Retina (tissue), 1 donor: ENCODE measurements at places on chromosomes 11 and 22.

GRCh38 chr22:30674482-30674881, 6.8 kb upstream of the DUSP18 start:
- DNase-seq: no peak

- DNase-seq: no peak
Observed at GRCh38 chr11:34810107-34810562, 106.0 kb downstream of the APIP start.

DNA sequence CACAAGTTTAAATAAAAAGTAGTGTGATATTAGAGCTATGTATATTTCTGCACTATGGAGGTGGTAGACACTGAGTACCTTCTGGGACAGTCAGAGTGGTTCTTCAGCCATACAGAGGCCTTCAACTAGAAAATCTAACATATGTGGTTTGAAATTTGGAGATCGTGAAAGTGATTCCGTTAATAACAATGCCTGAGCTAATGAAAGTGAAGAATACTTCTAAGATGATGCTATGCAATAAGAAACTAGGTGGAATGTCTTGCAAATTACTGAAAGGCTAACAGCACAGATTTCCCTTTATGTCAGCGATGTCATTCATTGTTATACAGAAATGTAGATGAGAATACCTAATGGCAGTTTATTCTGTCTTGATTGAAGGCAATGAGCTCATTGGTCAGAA, 1984.7 kb upstream of the RAG2 start:
- DNase-seq: no peak

- no peak for DNase-seq
Observed at GRCh38 chr22:23137905-23138561, 3.8 kb downstream of the RSPH14 start.

DNA sequence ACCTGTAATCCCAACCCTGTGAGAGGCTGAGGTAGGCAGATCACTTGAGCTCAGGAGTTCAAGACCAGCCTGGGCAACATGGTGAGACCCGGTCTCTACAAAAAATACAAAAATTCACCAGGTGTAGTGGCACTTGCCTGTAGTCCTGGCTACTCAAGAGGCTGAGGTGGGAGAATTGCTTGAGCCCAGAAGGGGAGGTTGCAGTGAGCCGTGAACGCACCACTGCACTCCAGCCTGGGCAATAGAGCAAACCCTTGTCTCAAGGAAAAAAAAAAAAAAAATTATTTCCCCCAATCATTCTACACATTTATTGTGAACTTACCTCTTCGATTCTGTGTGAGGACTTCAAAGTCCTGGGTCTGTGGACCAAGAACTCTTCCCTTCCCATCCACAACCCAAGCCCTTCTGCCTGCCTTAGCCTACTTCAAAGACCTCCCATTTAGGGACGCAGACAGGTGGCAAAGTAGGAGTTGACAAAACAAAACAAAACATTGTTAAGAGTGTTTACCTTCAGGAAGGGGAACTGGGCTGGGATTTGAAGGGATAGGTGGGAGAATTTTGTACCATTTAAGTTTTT, 3.8 kb upstream of the WEE1 start:
- DNase-seq: no peak

DNA sequence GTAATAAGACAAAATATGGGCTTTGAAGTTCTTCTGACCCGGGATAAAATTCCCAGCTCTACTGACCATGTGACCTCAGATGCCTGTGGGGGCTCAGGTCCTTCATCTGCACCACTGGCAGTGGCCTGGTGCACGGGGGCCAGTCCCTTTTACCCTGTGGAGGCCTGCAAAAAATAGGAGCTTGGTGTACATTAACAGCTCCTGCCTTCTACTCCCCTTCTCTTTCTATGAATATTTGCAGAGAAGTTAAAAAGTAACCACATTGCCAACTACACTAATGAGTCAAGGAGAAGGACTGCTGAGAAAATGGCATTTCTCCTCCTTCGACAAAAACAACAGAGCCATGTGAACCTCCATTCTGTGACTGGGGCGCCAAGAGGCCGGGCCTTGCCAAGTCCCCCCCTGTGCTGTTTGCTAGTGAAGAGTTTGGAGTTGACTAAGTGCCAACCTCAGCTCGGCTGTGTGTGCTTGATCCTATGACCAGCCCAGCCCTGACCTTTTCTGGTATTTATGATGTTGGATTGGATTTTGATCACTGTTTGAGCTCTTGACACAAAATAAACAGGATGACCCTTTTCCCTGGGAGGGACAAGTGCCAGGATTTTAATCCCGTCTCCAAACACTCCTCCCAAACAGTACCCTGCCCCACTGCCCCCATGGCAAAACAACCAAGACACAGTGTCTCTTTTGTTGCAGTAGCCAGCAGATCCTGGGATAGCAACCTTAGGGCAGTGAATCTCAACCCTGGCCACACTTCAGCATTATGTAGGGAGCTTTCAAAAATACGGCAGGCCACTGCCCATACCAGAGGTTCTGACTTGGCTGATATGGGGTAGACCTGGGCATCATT, 380.1 kb downstream of the LARGE1 start:
- no peak for DNase-seq

DNA sequence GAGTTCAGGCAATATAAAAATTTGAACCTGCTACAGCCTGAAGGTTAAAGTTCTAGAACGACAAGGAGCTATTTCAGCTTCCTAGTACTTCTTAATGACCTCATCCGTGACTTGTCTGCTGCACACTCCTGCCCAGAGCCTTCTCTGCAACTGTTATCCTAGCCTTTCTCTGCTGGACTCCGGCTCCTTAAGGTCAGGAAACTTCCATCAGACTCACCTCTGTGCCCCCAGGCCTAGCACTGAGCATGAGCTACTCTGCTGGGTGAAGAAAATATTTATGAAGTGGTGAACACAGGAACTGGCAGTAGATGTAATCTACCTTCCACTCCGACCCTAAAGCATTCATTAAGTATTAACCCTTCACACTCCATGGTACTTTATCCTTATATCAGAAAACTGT, 18.4 kb downstream of the CSNK2A3 start:
- DNase-seq: no peak

DNA sequence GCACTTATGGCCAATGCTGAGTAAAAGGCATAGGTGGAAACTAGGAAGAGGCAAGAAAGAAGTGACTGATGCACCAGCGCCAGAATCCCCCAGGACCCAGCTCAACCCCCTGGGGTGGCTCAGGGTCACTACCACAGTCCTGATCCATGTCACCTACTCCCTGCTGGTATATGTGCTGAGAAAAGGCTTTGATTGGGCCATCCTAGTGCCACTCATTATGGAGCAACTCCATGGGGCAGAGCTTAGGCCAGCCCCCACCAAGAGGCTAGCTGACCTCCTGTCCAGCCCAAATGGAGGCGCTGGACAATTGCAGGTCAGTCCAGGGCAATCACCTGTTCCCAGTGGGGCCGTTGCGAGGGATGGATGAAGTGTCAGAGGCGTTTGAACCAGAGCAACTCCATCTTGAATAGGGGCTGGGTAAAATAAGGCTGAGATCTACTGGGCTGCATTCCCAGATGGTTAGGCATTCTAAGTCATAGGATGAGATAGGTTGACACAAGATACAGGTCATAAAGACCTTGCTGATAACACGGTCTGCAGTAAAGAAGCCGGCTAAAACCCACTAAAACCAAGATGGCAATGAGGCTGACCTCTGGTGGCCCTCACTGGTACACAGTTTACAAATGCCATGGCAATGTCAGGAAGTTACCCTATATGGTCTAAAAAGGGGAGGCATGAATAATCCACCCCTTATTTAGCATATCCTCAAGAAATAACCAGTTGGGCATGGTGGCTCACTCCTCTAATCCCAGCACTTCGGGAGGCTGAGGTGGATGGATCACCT, 20.6 kb upstream of the DAGLA start:
- no peak for DNase-seq

GRCh38 chr11:3723014-3723708, 52.0 kb upstream of the CHRNA10 start:
- DNase-seq: no peak

DNA sequence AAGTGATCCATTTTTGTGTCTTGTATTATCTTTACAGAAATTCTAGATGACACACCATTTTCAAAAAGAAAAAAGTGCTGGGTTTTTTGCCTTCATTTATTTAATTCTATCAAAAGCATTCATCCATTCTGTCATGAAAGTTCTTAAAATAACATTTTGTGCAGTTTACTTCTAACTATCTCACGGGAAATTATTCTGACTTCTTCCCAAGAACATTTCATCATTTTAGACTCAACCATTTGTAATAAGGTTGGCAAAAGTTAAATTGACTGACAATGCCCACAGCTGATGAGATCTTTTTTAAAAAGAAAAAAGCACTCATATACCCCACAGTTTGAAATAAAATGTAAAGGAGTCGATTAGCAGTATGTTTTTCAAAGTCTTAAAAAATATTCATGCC, 68.5 kb downstream of the SBF2 start:
- no peak for DNase-seq

GRCh38 chr11:12876340-12876739, 132.8 kb upstream of the RASSF10 start:
- no peak for DNase-seq

- DNase-seq: peak; percentile 42
Observed at GRCh38 chr11:61834278-61835048, 6.4 kb downstream of the FADS2 start.

- no peak for DNase-seq
Observed at GRCh38 chr11:110837603-110838002, 125.4 kb upstream of the ARHGAP20 start.

DNA sequence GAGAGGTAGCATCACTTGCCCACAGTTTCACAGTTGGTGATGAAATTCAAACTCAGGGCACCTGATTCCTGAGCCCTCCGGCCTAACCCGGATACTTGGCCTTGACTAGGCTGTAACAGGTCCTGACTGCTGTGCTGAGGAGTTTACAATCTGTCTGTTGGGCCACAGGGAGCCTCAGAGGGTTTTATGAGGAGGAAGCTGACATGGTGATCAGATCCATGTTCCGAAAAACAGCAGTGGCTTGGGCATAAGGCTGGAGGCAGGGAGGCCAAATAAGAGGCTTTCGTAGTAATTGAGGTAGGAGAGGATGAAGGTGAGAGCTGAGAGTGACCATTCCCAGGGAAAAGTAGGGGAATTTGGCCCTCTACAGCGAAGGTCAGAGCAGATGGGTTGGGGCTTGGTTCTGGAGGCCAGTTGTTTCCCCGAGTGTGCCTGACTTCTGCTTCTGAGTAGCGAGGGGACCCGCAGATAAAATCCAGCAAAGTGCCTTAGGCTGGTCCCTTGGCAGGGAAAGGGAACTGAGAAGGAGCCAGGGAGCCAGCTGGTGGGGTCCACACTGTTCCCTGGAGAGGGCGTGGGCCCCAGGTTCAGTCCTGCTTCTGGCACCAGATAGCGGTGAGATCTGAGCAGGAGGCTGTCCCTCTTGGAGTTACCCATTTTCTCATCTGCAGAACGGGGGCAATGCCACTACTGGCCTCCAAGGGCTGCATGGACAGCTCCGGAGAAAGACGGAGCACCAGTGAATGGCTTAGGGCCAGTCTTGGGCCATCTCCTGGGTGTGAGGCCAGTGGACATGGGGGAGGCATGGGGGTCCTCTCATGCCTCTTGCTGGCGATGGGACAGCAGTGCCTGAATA, 6.5 kb downstream of the PRDM11 start:
- no peak for DNase-seq

- peak; percentile 84 for DNase-seq
Observed at GRCh38 chr11:61041755-61042518, 60.4 kb upstream of the CD5 start.

DNA sequence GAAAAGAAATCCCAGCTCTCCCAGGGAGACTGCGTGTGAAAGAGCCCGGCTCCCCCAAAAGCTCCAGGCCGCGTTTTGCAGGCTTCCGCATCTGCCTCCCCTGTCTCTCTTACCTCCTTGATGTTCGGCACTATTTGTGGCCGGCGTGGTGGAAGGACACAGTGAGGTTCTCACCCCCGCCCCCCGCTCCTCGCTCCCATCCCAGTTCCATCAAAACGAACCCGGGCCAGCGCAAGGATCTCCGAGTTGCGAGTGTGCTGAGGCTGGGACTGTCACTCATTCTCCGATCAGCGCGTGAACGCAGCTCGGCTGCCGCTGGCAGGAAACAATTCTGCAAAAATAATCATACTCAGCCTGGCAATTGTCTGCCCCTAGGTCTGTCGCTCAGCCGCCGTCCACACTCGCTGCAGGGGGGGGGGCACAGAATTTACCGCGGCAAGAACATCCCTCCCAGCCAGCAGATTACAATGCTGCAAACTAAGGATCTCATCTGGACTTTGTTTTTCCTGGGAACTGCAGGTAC, at the start of gene NCAM1:
Gene NCAM1 (plus strand): TSS at position 275 of the 523 bp plus-strand sequence.
- DNase-seq: peak; percentile 99

DNA sequence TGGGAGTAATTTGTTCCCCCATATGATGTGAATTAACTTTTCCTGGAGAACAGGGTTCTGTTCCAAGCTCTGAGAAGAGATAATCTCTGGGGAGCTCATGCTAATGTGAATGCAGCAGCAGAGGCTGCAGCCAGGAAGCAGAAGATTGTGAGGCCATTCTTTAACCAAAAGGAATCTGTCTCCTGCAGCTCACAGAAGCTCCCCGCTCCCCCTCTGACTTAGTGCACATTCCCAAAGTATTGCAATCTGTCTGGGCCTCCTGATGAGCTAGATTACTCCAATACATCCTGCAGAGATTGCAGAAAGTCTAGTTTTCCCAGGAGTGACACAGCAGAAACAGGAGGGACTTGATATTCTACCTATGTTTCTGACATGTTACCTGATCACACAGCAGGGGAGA, 420.6 kb upstream of the FAT3 start:
- DNase-seq: peak; percentile 11

DNA sequence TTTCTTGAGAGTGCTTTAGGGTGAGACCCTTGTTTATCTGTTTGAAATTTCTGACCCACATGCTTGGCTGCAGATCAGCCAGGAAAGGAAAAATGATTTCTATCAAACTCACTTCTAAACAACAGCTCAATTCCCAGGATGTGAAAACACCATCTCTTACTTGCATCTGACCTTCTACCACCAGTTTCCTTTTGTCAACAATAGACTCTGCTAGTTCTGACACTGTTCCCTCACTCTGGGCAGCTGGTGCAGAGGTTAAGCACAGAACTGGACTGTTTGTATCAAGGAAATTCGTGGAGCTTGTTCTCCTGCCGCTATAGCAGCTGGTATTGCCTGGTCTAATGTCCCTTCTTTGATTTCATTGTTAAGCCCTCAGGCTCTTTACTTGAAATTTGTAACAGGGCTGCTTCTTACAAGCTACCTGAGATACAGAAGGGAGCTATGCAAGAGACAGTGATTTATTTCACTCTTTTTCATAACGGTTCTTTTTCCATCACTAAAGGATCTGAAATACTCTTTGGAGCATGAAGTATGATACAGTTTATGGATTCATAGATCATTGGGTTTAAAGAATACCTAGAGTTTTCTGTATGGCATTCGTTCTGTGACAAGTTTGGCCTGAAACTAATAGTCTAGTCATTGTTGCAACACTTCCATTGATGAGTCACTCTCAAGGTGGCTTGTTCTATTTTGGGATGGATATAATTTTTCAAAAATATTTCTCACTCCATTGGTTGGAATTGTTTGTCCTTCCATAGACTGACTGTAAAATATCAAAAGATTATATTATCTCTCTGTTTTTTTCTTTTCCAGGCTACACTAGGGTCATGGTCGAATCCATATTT, 178.2 kb upstream of the ZC3H12C start:
- DNase-seq: no peak

- DNase-seq: no peak
Observed at GRCh38 chr11:120012245-120012644, 125.7 kb downstream of the TRIM29 start.
